ENCODE measurements at places on chromosomes 3 and 15.
A peak's percentile ranks its signal among the peaks of the same experiment; 100 is the strongest.

DNA sequence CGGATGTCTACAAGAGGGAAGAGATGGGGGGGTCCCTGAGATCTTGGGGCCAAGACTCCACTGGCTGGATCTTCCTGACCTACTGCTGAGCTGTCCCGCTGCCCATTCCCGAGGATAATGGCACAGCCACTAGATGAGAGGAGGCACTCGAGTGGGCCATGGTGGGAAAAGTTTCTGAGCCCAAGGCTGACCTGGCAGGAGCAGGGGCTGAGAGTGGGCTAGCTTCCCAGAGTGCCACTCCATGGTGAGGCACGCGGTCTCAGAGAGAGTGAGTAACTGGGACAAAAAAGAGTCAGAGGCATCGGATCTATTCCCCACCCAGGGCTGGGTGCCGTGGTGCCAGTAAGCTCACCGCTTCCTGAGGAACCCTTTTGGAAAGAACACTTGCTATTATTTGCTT is 10.9 kb downstream of the SLC51B start:
- DNase-seq: no peak

- no peak for DNase-seq
Measured at GRCh38 chr3:51908026-51908425, 4.9 kb upstream of the IQCF1 start.

- DNase-seq: no peak
Measured at GRCh38 chr3:153244961-153245360, 82.9 kb downstream of the RAP2B start.

DNA sequence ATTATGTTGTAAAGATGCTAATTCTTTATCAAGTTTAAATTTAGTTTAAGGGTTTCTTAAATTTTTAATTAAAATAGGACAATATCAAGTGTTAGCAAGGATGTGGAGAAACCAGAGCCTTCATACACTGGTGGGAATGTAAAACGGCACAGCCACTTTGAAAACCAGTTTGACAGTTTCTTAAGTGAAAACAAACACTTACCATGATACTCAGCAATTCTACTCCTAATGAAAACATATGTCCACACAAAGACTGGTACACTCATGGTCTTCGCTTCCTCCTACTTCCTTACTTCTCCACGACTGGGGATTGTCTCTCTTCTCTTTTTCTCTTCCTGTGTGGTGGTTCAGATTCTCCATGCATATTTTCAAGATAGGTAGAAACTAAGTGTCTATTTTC is 9.2 kb downstream of the SKIC8 start:
- DNase-seq: no peak

GRCh38 chr15:34275721-34276120 is 50.9 kb downstream of the EMC4 start:
- no peak for DNase-seq

DNA sequence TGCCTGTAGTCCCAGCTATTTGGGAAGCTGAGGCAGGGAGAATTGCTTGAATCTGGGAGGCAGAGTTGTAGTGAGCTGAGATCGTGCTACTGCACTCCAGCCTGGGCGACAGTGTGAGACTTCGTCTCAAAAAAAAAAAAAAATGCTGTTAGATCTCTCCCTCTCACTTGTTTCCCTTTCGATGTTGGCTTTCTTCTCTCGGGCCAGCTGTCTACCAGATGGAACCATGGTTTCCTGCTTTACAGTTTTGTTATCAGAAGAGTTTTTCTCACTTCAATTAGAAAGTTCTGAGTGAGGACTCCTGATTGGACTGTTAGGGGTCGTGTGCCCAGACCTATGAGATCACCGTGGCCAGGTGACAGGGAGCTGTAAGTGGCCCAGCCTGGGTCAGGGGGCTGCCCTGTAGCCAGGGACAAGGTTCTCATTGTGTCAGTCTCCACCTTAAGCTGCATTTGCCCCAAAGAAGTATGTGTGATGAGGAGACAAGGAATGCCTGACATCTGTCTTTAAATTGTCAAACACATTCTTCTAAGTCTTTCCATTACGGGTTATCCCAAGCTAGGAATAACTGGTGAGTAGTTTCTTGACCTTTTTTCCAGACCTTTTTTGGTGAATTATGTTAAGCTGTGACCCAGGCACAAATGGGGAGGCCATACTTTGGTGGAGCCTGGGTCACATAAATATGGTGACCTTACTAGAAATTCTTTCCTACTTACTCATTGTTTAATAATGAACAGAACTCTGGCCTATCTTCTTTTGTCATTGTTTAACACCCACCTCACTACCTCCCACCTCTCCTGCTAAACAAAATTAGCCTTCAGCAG is 25.2 kb downstream of the SNAPC5 start:
- peak; percentile 40 for DNase-seq

All from activated CD4-positive, alpha-beta T cell treated with anti-CD3 and anti-CD28 coated beads, Interleukin-2, amount 50 U/mL, for 24 hours (primary cell).